ENCODE measurements at places on chromosomes 7 and 10.

- no peak for DNase-seq
Observed at GRCh38 chr7:17910377-17910776, 29.9 kb downstream of the SNX13 start.

DNA sequence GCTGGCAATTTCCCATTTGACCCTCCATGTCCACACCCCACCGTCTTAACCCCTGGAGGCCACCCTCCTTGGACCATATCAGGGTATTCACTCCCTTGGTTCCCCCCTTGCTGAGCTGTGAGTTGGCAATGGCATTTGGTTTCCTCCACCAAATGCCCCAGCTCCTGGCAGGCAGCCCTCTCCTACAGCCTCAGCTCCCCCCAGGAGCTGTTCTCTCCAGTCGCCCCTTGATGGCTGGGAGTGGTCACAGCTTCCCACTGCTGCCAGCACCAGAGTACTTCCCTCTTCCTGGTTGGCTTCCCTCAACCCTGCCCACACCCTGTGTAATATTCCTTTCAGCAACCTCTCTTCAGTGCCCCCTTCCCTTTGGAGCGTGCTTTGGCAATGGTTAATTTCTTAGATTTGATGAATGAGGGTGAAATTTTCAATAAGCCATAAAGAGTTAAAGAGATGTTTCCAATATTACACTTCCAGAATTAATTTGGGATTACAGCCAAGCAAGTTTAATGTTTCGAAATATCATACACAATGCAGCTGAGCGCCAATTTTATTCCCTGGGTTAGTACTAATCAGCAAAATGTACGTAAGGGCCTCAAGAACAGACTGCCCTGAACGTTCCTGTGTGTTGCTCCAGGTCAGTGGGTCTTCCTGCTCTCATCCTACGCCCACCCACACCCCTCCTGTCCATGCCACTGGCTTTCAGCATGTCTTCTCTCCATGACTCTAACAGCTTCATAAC, 207.1 kb upstream of the NFE2L3 start:
- no peak for DNase-seq

GRCh38 chr10:15188603-15189002, 20.1 kb upstream of the NMT2 start:
- DNase-seq: no peak

- no peak for DNase-seq
Observed at GRCh38 chr7:116478834-116479233, 20.7 kb upstream of the CAV2 start.

DNA sequence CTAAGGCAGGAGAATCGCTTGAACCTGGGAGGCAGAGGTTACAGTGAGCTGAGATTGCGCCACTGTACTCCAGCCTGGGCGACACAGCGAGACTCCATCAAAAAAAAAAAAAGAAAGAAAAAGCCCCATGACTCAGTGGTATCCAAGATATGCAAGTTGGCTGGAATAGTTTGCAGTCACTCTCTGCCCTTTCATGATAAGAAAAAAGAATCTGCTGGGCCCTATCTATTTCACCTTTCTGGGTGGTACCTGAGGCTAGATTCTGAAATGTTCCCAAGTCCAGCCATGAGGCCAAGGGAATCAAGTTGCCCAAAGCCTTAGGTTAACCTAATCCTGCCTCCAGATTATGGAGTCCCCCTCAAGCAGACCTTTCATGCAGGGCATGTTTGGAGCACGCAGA, 24.3 kb downstream of the NKX2-3 start:
- DNase-seq: no peak

GRCh38 chr10:34407324-34407805, 407.7 kb downstream of the PARD3 start:
- peak; percentile 81 for DNase-seq

DNA sequence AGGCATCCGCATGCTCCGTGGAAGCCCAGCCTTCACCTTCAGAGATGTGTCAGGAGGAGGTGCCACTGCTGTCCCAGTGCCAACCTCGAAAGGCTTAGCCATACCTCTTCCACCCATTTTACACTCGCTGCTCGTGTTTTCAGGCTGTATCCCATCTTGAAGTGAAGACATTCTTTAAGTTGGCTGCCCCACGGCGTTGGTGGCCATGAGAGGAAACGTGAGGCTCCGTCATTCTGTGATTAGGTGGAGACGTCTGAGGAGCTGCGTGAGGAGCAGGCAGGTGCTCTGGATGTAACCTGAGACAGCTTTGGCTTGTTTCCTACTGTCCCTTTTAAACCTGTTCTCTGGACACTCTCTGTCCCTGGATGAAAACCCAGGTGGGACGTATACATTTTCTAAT, 159.9 kb upstream of the RNF32 start:
- DNase-seq: no peak

DNA sequence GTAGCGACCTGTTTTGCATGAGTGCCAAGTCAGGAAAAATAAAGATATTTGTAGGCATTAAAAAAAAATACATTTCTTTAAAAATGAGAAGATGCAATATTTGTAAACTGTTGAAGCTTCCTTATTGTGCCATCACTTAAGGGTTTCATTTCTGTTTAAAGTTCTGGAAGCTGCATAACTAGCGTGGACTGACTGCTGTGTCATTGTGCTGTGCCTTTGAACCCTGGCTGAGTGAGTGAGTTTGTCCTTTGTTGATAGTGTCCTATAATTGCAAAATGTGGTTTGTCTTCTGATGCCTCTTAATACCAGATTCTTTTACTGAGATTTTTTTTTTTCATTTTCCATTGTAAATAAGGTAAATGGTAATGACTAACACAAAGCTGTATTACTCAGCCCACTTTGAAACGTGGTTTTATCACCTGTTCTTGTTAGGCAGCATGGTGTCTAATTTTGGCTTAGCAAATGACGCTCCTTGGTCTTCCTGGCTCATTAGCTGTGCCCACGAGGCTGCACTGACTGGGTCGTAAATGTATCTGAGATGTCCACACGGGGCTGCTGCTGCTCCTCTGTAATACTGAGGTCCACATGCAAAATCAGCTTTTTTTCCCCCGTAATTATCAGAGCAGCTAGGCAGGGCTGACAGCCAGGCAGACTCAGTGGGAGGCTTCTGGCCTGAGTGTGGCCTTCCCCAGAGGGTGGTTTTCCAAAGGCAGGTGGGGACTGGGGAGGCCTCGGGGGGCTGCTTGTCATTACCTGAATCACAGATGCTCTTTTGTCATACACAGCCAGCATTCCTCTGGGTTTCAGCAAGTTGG, 14.8 kb downstream of the ZSCAN25 start:
- no peak for DNase-seq

GRCh38 chr10:37711617-37712488, 145.6 kb downstream of the ZNF248 start:
- DNase-seq: no peak

- DNase-seq: no peak
Observed at GRCh38 chr10:94602729-94603515, 57.3 kb downstream of the HELLS start.

- peak; percentile 27 for DNase-seq
Observed at GRCh38 chr7:465710-466400, 53.8 kb downstream of the PDGFA start.
